ENCODE measurements at places on chromosomes 6 and 20. TPM values are rescaled to one million over a fixed set of nuclear protein-coding genes. Genes with fewer than 3 reads are reported as not detected.

DNA sequence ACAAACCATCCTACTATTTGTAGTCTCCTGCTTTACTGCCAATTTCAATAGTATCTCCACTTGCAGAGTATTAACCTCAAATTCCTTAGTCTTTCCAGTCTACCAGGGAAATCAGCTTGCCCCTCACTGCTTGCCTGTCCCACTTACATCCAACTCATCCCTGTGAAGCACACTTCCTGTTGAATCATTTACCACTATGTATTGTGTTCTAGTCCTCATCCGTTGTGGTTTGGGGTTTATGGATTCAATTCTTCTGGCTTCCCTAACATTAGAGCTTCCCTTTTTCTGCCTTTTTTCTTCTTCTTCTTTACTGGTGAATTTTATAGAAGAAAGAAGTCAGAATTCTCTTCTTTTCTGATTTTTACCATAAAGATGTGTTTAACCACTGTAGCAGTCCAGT lies 5.1 kb upstream of the TXLNB start:
- no peak for DNase-seq

Gene FRK
- total RNA-seq, result 8.3 TPM

Gene SPATS1
- total RNA-seq, result not detected

Gene TCFL5
- 5.1 TPM for total RNA-seq

GRCh38 chr6:25447570-25447929 lies 168.4 kb downstream of the CARMIL1 start:
- no peak for DNase-seq

Gene SLC26A8
- not detected for total RNA-seq

Gene MRPL14
- total RNA-seq, result 41.2 TPM

DNA sequence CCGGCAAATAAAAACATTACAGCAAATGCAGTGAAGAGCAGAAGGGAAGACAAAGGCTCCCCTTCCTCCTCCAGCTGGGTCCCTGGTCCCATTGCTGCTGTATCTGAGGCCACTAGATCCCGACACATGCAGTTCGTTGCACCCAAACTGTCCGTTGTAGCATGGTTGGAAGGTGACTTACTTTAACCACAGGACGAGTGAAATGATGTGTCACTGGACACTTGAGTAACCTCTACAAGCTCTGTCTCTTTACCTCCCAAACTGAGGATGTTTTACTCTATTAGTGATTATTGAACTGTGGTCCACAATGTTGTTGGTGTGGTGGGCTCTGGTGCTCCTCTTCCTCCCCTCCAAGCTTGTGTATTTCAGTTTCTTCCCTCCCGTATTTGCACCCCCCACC lies 46.2 kb upstream of the ARMH2 start:
- DNase-seq, result no peak

- no peak for DNase-seq
These were observed 49.4 kb upstream of the IRF4 start for GRCh38 chr6:341914-342831.

DNA sequence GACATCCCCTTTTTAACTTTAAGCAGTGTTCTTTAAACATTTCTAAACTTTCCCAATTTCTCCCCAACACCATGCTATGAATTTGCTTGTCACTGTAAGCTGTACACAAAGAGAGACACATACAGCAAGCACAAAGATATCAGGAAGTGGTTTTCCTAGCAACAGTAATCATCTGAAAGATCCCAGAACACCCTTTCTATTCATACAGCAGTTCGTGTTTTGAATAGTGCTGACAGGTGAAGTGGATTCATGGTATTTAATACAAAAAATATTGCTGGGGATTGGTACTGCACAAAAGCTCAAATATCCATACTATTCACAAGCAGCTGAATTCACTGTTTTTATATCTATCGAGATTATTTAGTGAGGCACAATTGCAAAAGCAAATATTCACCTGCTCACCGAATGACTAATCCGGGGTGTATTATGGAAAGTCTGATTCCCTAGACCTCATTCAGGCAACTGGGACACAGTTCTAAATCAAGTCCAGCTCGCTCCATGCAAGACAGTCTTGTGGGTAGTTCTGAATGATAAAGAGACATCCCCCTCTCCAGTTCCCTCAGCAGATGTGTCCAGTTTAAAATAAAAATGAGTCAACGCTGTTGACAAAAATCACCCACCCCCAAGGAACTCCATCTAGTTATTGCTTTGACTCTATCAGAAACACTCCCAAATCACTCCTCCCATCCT lies 107.1 kb upstream of the TSHZ2 start:
- DNase-seq, result no peak

DNA sequence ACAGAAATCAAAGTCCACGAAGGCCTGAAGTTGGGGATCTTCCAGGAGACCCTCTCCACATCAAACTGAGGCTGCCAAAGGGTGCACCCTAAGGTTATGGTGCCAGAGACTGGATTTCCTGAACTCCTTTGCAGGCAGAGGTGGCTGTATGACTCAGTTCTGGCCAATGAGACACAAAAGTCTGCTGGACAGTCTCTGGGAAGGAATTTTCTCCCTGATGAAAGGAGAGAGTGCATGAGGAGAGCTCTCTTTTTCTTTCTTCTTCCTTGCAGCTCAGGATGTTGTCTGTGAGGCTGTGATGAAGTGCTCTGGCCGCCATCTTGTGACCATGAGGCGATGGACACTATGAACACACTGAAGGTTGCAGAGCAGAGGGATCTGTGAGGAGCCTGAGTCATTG lies 85.2 kb downstream of the MDGA1 start:
- no peak for DNase-seq

DNA sequence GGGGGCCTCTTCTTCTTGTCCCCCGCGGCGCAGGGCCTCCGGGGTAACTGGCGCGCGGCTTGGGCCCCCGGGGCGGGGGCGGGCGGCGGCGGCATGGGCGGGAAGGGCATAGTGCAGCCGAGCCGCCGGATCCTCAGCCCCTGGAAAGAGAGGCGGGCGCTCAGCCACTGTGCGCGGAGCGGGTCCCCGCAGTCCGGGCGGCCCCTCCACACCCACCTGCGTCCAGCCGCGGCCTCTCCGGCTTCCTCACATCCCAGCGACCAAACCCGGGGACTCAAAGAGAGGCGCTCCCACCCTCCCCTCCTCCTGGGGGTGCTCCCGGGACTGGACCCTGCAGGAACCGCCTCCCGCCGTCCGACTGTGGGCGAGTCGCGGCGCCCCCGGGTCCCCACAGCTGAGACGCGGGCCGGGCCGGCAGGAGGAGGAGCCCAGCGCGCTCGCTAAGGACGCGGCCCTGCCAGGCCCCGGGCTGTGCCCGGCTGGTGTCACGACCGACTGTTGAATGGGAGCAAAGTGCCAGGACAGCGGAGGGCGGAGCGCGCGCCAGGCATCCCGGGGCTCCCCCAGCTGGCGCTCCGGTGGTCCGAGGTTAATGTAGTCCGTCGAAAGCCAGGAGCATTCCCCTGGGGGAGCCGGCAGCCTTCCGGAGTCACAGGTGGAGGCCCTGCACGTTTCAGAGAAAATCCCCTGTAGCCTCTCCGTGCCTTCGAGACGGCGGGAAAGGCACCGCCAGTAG lies at the start of gene PRR18:
PRR18 (minus strand) TSS at position 360 of the 736 bp plus-strand sequence; CDS start at position 110, 250 bp downstream.
- DNase-seq, result no peak

DNA sequence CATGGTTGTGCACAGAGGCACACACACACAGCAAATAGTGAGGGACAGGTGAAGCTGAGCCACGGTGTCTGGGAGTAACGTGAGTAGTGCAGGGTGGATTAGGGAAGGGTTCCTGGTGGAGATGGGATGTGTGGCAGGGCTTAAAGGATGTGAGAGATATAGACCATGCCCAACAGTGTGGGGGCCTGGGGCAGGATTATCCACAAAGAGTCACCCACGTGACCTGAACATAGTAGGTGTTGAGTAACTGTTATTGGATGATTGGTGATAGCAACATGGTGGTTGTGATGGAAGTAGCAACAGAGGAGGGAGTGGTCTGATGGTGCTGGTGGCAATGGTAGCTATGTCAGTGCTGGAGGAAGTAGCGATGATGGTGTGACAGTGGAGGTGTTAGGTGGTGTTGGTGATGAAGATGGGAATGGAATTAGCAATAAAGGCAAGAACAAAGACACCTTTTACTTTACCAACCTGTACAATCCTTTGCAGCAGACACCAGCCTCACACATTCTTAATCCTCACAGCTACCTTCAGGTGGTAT lies 135.1 kb downstream of the MRPL14 start:
- DNase-seq, result no peak

Gene SDC4
- total RNA-seq, result 69.2 TPM

DNA sequence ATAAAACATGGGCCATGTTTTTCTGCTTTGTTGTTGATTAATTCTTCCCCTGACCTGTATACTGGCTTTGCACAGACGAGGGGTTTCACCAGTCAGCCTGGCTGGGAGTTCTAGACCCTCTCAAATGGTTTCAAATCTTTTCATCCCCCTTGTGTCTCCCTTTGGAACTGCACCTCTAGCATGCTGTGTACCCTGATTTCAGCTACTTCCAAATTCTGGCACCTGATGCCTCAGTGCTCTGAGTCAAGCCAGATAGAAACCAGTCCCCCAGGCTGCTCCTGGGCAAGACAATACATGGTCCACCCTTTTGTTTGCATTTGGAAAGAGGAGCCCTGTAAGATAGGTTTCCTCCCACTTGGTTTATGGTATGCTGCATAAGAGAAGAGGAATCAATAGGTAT lies 290.2 kb downstream of the BTBD3 start:
- DNase-seq, result peak; percentile 9

- DNase-seq, result no peak
These were observed 30.3 kb downstream of the PLCG1 start for GRCh38 chr20:41167481-41168253.

Gene NR2E1
- not detected for total RNA-seq

Data from heart right ventricle (tissue), 16 donors.